CD4-positive, alpha-beta T cell treated with Interferon gamma for 1 hour (primary cell): ENCODE measurements at places on chromosomes 12 and 14.
A peak's percentile ranks its signal among the peaks of the same experiment; 100 is the strongest.

- DNase-seq, result no peak
These were observed 169.5 kb upstream of the RTL1 start for GRCh38 chr14:101072945-101073597.

- peak; percentile 67 for DNase-seq
These were observed 9.7 kb upstream of the ANKLE2 start for GRCh38 chr12:132771126-132771838.

GRCh38 chr14:69363055-69363454, 35.0 kb downstream of the ERH start:
- DNase-seq, result no peak

DNA sequence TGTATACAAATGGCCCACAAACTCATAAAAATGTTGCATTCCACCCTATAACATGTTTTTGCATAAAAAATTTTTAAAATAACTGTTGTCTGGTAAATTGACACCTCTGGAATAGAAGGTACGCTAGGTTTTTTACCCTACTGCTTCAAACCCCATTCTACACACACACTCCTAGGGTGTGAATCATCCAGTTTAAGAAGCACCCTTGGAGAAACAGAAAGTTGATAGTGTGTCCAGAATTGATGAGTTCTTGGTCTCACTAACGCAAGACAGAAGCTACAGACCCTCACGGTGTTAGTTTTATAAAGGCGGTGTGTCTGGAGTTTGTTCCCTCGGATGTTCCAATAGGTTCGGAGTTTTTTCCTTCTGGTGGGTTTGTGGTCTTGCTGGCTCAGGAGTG, 158.5 kb downstream of the KLRB1 start:
- DNase-seq, result no peak

DNA sequence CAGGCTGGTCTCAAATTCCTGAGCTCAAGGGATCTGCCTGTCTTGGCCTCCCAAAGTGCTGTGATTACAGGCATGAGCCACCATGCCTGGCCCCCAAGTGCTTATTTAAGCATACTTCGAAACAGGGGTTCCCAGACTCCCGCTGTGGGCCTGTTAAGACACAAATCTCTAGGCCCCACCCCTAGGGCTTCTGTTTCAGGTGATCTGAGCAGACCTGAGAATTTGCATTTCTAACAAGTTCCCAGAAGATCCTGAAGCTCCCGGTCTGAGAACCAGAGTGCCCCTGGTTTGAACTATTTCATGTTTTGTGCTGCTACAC, 25.0 kb downstream of the GCH1 start:
- DNase-seq, result no peak

GRCh38 chr14:106343626-106344025, 817.2 kb downstream of the TMEM121 start:
- DNase-seq, result no peak

DNA sequence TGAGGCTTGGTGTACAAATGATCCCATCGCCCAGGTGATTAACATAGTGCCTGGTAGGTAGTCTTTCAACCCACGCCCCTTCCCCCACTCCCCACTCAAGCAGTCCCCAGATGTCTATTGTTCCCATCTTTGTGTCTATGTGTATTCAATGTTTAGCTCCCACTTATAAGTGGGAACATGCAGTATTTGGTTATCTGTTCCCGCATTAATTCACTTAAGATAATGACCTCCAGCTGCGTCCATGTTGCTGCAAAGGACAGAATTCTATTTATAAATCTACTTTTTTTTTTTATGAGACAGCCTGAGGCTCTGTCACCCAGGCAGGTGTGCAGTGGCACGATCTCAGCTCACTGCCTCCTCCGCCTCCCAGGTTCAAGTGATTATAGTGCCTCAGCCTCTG, 15.7 kb downstream of the SPX start:
- DNase-seq, result no peak

DNA sequence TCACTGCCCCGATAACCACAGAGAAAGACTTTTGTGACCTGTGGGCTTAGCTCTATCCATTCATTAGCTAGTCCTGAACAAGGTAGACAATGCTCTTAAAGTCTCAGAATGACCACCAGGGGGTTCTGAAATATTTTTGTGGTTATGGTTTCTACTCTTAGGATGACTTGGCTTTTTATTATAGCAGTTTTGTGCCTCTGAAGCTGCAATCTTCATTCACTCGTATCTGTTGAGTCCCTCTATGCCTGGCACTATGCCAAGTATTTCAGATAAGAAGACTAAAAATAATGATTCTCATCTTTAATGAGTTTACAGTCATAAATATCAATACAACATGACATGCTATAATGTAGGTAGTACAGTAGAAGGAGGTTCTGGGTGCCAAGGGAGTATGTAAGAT, 130.8 kb upstream of the TRHDE start:
- no peak for DNase-seq

DNA sequence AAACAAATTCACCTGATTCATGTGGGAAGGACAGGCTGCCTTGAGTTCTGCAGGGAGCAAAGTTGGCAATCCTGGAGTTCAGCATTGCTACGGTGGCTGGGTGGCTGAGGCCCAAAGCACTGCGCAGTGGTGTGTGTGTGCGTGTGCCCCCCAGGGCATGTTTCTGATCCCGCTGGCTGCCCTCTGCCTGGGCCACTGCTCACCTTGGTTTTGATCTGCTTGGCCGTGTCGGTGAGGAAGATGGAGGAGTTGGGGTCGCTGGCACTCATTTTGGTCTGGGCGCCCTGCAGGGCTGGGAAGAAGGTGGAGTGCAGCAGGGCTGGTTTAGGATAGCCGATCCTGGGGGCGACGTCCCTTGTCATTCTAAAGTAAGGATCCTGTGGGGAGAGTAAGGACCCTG, 19.1 kb downstream of the SLC25A47 start:
- DNase-seq, result no peak

- no peak for DNase-seq
These were observed 97.0 kb downstream of the ZFC3H1 start for GRCh38 chr12:71566655-71567054.

DNA sequence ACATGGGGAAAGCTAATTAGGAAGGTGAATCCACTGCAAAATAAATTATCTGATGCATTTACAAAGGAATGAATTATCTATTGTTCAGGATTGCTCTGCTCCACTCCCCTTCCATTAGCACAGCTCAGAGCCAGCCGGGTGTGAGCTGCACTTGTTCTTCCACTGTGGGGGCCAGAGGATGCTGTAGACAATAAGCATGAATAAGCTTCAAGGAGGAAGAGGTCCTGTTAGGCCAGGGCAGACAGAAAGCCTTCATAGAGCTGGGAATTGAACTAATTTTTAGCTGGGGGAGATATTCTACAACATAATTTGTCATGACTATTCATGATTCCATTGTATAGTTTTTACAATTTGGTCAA, 137.6 kb upstream of the MAX start:
- no peak for DNase-seq
